Mammary epithelial cell (primary cell): ENCODE measurements at places on chromosomes 11 and 22.

DNA sequence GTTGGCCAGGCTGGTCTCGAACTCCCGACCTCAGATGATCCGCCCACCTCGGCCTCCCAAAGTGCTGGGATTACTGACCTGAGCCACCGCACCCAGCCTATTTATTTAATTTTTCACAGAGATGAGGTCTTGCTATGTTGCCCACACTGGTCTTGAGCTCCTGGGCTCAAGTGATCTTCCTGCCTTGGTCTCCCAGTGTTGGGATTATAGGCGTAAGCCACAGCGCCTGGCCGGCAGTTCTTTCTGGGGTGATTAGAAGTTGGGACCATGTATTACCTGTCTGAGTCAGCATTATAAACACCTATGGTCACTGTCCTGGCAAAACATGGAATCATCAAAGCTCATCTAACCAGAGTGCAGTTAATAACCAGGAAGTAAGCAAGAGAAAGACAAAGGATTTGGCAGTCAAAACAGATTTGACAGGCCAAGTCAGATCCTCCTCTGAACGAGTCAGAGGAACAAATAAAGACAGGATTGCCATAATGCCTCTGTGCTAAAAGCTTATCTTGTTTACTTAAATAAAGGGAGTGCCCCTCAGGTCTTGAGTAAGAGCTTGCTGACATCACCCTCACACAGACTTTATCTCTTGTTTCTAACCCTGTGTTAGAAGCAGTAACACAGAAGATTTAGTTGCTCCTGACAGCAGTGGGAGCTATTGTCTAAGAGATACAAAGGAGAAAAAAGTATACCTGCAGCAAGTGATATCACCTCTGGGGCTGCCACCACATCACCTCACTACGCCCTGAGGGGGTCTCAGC is 3.7 kb downstream of the SERPIND1 start:
- DNase-seq: peak; percentile 94

DNA sequence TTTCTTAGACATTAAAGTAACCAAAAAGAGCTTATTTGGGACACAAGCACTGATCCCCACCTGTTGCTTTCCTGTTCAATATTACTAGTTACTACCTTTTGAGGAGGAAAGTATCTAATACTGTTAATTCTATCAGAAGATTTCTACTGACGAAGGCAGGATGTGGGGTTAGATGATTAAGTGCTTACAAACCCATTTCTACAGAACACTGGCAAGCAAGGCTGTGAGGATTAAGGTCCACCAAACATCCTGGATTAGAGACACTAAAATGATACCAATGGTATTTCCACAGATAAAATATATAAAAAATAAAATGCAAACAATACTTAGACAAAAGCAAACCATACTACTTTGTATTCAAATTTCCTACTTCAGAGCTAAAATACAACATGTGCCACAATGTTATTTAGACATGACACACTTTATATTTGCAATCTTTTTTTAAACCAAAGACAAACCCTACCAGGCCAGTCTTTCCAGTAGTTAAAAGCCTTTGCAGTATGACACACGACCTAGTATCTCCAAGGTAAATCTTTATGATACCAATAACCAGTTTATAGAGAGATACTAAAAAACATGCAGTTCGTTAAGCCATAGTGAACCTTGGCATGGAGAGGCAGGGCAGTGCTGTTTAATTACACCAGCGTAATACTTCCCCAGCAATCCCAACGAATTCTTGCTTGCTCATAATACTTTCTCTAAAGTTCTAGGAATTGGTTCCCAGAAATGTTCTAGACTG is 71.2 kb upstream of the TP53AIP1 start:
- DNase-seq: peak; percentile 24

DNA sequence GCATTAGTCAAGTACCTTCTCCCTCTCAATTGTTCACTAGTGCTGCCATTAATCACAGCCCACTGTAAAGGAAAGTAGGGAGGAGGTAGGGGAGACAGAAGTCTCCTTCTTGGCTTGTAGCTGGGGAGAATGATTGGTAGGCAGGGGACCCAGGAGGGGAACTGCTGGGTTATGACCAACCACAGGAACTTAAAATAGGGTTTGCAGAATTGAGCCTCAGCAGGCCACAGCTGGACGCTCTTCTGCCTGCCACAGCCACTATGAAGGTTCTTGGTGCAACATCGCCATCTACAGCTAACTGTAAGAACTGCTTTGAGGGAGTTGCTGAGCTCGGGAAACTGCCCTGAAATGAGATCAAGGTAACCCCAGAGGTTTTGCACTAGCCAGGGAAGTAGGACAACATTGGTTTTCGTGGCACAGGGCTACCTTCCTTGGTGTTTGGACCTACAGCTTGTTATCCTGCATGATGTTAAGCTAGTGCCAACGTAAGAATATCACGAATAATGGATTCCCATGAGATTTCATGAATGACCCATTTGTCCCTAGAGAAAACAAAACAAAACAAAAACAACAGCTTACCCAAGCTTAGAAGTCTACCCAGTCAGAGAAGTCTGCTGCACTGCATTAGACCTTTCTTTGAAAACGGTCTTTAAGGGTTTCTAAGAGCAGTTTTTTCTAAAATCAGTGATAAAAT is 787.1 kb upstream of the API5 start:
- DNase-seq: peak; percentile 52

- DNase-seq: no peak
Measured at GRCh38 chr11:90176069-90176468, 41.6 kb downstream of the NAALAD2 start.

DNA sequence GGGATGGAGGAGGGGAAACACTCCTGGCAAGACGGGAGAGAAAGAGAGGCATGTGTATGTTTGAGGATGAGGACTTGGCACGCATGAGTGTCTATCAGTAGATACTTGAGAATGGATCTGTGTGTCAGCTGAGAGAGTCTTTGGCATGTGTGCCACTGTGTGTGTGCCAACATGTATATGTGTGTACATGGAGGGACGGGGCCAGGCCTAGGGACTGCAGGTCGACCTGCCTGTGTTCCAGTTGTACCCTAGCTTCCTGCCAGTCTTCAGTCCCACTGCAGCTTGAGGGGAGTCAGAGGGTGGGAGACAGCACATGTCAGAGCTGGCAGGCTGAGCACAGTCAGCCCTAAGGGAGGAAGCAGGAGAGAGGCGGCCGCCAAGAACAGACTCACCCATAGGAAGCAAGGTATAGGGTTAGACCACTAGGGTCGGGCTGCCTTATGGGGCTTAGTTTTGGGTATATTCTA is 5.6 kb downstream of the CLCF1 start:
- no peak for DNase-seq

DNA sequence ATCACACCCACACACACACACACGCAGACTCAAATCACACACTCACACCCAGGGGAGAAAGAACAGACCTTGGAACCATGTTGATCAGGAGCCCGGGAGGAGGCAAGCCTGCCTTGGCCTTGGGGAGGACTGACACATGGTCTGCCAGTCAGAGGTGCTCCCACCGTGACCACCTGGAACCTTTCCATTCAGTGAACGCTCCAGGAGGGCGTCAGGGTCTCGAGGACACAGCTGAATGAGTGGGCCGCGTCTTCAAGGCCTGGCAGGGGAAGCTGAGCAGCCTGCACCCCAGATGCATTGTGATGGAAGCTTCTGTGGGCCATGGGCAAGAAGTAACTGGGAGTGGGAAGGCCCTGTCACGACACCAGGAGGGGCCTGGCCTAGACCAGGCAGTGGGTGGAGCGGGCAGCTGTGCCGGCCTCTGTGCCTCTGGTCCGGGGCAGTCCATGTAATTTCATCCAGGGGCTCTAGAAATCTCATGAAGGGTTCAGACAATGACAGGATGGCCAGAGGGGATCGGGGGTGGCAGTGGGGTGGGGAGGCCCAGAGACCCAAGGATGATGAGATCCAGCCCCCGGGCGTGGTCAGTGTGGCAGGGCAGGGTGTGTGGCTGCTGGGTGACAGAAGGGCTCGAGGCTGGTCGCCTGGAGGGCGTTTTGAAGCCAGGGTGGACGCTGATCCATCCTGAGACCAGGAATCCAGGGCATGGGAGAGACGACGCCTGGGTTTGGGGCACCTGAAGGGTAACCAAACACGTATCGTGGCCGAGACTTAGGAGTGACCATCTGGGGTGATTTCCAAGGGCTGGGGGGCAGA is 53.7 kb downstream of the IGF2 start:
- DNase-seq: no peak
